ACHN (cell line): ENCODE measurements at places on chromosomes 11 and 22.

DNA sequence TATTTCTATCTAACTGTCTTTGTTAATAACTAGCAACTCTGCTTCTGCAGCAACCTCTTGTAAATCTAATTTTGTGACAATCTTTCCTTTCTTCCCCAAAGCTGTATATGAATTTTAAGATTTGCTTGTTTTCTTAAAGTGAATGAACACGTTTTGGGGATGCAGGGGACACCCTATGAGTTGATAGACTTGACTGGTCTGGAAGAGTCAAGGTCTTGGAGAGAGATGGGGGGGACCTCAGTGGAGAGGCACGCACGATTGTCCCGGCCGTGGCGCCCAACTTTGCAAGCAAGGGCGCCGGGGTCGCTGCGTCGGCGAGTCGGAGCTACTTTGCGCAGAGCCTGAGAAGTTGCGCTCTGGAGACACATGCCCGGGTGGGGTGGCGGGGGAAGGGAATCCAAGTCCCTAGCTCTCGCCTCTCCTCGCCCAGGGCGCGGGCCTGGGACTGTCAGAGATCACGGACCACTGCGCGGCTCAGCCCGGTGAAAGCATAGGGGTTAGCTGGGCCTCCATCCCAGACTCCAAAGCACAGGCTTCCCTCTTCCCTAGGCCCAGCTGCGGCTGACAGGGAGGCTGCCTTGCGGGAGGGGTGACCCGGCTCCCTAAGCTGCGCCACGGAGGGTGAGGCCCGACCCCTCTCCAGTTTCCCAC is 854 bp downstream of the ABCC8 start:
- DNase-seq: no peak

DNA sequence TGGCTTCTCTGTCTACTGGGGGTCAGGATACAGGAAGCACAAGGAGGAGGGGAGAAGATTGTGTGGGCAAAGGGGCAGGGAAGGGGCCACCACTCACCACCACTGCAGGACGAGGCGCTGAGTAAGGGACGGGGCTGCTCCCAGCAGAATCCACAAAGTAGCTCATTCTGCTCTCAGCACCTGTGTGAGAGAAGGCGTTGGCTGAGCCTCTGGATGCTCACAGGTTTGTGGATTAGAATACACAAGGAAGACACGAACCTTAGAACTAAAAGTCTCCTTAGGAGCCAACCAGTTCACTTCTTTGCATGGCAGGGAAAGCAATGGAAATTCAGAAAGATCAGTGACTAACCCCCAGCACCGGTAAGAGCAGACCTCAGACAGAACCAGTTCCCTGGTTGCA is 14.4 kb downstream of the ETS1 start:
- DNase-seq: no peak

DNA sequence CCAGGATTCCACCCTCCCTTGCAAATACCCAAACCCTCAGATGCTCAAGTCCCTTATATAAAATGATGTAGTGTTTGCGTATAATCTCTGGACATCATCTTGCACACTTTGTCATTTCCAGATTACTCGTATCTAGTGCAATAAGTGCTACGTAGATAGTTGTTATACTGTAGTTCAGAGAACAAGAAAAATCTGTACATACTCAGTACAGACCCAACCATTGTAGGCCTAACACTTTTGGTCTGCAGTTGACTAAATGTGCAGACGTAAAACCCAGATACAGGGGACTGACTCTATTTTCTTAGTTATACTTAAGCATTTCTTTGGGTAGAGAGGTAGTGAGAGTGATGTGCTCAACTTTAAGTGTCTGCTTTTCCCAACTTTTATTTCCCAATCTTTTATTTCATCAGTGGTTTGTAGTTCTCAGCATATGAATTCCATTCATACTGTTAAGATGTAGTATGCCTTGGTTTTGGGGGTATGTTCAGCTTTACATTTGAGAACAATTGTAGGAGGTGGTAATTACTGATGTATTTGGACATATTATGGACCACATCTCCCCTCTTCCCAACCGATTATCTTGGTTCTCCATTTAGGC is 43.9 kb downstream of the DDX6 start:
- no peak for DNase-seq

- DNase-seq: peak; percentile 10
Observed at GRCh38 chr11:61477727-61478148, 30.8 kb upstream of the LRRC10B start.

- DNase-seq: no peak
Observed at GRCh38 chr11:3834664-3835461, 5.9 kb downstream of the RHOG start.

DNA sequence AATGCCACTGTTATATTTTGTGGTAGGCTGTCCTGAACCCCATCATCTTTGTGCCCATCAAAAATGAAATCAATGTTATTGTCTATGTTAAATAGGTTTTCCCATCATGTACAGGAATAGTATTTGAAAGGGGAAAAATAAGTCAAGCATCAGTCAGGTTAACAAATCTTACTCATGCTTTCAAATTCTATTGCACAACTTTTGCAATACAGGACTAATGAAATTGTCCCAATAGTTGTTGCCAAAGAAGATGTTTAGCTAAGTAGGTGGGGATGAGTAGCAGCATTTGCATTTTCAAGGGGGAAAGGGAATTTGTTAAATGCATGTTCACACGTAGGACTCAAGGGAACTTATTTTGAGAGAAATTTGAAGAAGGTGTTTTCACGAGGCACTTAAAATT is 962.1 kb downstream of the JRKL start:
- no peak for DNase-seq

DNA sequence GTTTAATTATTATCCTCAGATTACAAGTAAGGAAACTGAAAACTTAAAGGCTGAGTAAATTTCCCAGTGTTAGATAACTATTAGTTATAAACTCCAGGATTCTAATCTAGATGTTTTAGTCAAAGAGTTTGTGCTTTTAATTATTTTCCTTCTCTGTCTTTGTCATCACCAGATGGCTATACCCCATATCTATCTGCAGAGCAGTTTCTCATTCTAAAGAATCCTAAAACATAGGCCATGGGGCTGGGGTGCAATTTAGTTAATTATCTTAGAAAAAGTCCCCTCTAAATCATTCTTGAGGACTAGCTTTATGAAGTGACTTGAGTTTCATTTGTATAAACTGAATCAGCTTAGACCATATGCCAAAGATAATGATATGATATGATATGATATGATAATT is 556.3 kb upstream of the ANO5 start:
- no peak for DNase-seq

- DNase-seq: no peak
Observed at GRCh38 chr11:102177126-102177525, 66.9 kb downstream of the YAP1 start.

GRCh38 chr11:116687458-116688201 is 85.2 kb downstream of the BUD13 start:
- DNase-seq: no peak

DNA sequence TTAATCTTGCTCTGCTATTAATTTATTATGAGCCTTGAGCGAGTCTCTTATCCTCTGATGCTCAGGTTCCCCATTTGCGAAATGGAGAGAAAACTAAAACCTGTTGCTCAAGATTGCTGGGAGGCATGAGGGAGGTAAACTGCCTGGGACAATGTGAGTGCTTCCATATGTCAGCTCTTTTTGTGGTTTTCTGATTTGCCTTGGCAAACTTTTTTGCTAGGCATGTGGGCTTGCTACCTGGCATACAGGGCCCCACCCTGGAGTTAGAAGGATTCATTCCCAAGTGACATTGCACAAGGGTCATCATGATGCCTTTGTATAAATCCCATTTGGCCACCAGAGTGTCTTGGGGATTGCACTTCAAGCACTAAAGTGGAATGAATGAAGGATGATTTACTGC is 22.4 kb downstream of the TSPAN18 start:
- no peak for DNase-seq

DNA sequence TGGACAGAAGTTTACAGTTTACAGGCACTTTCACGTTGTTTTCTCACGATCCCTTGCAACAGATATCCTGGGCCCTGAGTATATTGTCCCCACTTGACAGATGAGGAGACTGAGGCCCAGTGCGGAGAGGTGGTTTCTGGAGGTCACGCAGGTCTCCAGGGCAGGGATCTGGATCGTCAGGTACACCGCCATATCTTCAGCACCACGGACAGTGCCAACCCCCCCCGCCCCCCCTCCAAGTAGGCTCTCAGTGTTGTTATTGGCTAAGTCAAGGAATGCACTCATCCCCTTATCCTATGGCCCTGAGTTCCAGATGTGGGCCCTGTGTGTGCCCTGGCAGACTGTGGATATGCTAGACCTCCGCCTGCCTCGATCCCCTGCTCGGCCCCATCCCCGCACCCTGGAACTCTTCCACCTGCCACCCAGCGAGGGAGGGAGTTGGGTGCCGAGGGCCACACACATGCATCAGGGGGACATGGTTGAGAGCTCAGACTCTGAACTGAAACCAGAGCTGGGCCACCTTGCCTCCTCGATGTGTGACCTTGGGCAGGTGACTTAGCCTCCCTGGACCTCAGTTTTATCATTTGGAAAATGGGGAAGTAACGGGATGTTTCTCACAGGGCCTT is 37.5 kb downstream of the MPPED1 start:
- peak; percentile 4 for DNase-seq

GRCh38 chr22:46671824-46672432 is 51.7 kb downstream of the GRAMD4 start:
- no peak for DNase-seq

GRCh38 chr11:102111011-102111786 is 952 bp downstream of the YAP1 start:
- DNase-seq: peak; percentile 75

DNA sequence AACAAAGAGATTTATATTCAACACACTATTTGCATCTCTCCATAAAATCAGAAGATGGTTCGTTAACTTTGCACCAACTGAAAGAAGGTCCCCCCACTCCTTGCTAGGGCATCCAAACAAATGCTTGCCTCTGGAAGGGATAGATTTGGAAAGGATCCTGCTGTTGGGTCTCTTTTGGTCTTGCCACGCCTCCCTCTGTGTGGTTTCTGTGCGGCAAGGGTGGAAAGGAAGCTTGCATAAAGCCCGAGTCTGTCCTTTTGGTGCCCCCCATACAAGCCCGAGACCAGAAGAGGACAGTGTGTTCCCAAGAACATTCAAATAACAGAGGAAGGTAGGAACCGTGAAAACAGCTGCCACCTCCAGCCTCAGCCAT is 15.1 kb downstream of the SCGB1A1 start:
- DNase-seq: no peak

DNA sequence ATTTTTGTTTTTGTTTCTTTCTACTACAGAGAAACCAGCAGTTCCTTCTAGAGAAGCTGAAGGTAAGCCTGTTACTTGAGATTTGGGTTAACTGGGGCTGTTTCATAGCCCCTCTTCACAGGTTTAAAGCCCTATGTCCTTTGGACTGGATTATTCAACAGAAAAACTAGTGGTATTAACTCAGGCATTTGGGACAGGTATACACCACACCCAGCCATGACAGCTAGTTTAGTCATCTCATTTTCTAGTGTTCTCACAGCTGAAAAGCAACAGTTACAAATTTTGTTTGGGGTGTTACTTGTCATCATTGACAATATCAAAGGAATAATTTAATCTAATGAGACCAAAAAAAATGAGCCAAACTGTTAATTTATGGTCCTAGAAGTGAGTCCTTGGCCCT is 14.0 kb downstream of the LAYN start:
- no peak for DNase-seq

GRCh38 chr11:109734566-109734965 is 312.6 kb downstream of the C11orf87 start:
- no peak for DNase-seq

DNA sequence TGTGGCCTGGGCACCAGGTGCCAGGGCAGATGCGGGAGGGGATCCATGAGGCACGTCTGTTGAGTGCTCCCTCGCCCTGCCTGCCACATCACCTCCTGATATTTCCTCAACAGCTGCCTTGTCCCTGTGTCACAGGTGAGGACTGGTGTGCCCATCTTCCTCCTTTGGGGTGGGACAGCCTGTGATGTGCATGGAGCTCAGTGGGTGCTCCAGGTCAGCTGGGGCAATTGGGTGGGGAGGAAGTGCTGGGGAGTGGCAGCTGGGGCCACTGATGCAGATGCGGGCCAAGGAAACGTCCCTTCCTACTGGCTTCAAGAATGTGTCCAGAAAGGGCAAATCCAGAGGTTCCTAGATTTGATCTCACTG is 83.6 kb downstream of the MORC2 start:
- no peak for DNase-seq

DNA sequence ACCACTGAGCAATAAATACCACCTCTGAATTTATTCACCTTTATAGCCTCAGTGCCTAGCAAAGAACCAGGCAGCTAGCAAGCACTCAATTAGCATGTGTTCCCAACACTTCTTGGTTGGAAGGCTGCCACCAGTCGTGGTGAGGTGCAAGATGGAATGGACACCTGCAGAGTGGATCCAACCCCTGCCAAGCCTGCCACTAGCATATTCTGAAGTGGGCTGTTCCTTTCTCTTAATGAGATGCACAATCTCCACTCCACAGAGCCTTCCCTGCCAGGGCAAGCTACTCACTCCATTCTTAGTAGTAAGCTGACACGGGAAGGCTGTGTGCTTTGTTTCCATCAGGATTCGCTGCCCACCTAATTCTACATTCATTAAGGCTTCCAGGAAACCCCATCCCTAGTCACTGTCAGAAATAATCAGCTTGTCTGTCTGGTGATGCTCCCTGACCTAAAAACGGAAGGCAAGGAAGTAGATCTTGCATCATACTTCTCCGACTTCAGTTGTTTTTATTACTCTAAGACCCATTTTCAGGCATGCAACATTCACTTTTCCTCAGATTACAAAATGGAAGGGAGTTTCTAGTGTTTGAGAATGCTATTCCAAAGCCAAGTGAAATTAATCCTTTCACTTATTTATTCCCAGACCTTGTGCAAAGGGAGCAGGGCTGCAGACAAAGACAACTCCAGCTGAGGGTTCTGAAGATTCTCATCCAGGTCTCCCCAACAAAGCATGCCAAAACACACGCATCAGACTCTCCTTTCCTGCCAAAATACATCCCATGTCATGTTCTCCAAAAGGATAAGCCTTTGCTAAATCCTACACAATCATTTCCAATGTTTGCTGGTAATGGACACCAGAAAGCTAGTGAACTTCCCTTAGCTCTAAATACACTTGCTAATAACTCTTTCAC is 128.0 kb downstream of the TENM4 start:
- no peak for DNase-seq

- DNase-seq: no peak
Observed at GRCh38 chr11:2800655-2801531, 84.7 kb downstream of the CDKN1C start.

- DNase-seq: peak; percentile 97
Observed at GRCh38 chr11:9759519-9760192, 95.8 kb downstream of the SWAP70 start.

GRCh38 chr11:66996609-66997273 is 21.6 kb downstream of the C11orf86 start:
- no peak for DNase-seq

- no peak for DNase-seq
Observed at GRCh38 chr11:33557201-33557600, 143.4 kb downstream of the C11orf91 start.

GRCh38 chr11:60457576-60457975 is 1.9 kb downstream of the MS4A1 start:
- DNase-seq: no peak
